NCI-H1092 treated with DMSO at 0.1 percent for 48 hours (cell line): ENCODE measurements at places on chromosomes 5 and 9.

GRCh38 chr5:130166839-130167490, 262.7 kb downstream of the CHSY3 start:
- DNase-seq = no peak

DNA sequence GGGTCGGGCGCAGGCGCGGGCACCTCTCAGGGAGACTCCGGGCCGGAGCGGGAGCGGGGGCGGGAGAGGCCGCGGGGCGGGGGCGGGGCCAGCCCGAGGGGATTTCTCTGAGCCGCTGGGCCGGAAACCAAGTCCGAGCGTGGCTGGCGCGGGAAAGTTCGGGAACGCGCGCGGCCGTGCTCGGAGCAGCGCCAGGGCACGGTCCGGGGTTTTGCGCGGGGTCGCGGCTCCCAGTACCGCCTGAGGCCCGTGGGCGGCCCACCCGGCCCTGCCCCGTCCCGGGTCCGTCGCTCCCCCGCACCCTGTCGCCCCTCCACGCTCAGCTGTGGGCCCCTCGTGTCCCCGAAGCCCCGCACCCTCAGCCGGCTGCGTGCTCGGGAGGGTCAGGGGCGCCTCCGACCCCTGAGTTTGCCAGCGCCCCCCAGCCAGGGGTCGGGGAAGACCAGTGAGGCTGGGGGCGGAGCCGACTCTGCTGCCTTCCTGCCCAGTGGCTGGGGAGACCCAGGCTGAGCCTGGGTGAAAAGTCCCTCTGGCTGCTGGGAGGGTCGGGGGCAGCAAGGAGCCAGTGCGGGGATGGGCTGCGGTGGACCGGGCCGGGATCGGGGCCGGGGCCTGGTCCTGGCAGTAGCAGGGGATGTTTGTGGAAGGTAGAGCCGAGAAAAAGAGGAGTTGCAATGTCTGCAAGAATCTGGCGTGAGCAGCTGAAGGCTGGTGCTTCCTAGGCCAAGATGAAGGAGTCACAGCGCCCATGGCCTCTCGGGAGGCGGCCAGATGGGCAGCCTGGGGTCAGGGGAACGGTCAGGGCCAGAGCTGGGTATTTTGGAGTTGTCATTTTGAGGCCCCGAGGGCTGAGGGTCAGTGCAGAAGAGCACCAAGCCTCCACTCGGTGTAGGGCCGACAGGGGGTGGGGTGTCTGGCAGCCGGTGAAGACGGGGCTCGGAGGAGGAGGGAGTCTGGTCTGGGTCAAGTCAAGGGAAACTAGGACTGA, 588 bp downstream of the TRAF2 start:
- no peak for DNase-seq

- no peak for DNase-seq
These were observed 193.5 kb upstream of the KLF9 start for GRCh38 chr9:70607926-70608325.

GRCh38 chr5:14528115-14528514, 53.5 kb upstream of the OTULINL start:
- DNase-seq = no peak

GRCh38 chr9:107713470-107713869, 223.9 kb upstream of the KLF4 start:
- DNase-seq = no peak

GRCh38 chr5:76601470-76601869, 21.7 kb downstream of the F2RL2 start:
- DNase-seq = no peak

DNA sequence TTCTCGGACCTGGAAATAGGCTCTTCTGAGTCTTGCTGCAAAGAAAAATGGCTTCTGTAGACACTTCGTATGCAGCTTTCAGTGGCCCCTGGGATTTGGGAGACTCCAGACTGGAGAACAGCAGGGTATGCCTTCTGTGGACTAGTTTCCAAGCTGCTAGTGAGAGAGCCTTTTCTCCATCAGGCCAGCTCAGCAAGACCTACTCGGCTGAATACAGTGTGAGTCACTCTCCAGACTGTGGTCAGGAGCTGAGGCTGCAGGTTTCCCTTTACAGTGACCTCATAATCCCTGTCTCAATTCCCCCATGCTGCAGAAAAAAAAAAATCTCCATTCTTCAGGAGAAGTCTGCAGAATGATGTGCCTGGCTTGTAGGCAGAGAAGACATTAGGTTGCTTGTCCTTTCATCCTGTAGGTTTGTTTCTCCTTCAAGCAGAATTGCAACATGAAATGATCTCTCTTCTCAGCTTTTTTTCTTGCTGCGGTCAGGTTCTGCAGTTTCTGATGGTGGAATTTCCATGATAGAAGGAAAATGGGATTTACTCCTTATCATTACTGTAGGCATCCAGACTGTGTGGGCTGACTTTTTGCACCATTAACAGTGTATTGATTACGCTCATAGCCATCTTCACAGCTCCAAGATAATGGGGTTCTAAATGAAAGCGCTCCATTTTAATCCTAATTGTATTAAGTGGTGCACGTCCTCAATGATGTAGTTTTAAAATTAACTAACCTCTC, 78.3 kb upstream of the TNFSF8 start:
- no peak for DNase-seq

- no peak for DNase-seq
These were observed 9.3 kb upstream of the SMAD5 start for GRCh38 chr5:136123236-136123768.

GRCh38 chr5:110580625-110581024, 145.8 kb downstream of the TMEM232 start:
- DNase-seq = no peak

GRCh38 chr5:95471942-95472341, 80.8 kb downstream of the FAM81B start:
- DNase-seq = no peak

DNA sequence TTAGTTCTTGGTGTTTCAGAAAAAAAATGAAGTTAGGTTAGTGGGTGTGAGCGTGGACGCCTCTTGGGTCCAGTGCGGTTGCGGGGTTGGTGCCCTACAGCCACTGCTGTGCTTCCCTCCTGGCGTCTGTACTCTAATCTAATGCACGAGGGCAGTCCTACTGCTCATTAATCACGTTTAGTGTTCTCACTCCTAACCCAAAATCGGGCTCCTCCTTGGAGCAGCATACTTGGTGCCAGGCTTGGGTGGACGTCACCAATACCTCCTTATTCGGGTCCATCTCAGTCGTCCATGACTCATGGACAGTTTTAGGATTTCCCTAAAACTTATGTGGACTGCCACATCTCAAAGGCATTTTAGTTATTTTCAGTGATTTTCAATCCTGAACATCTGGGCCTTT, 41.6 kb downstream of the TRIO start:
- DNase-seq = no peak

GRCh38 chr5:179766021-179766725, 27.6 kb upstream of the LTC4S start:
- no peak for DNase-seq

DNA sequence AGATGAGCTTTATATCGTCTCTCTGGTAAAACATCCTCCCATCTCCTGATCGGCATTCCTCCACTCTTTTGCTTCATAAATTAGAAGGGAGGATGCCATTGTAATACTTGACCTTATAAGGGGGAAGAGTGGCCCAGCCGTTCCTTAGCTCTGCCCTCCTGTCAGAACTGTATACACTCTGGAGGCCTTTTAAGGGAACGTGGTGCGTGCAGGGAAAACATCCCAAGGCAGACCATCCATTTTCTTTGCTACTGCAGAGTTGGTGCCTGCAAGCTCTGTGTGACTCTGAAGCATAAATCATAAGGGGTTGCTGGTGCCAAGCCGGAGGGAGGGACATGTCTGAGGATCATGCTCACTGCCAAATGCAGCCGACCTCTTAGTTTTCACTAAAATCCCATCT, 90.4 kb downstream of the PGM5 start:
- DNase-seq = no peak

DNA sequence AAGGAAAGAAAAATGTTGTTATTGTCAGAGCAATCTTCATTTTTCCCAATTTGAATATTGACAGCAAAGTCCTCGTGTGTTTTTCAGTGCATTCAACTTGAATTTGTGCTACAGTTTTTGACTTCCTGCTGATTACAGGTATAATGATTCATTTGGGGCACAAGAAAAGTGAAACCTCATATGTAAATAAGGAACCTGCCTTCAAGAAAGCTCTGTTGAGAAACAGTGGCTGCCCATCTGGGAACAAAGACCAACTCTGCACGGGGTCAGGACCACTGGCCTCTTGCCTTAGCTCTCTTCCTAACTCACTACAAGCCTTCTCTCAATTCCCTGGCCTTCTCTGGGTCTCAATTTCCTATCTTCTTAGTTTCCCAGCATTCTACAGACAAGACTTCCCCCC, 21.0 kb downstream of the TIMD4 start:
- DNase-seq = no peak

GRCh38 chr5:14225173-14225834, 82.2 kb downstream of the TRIO start:
- DNase-seq = no peak

DNA sequence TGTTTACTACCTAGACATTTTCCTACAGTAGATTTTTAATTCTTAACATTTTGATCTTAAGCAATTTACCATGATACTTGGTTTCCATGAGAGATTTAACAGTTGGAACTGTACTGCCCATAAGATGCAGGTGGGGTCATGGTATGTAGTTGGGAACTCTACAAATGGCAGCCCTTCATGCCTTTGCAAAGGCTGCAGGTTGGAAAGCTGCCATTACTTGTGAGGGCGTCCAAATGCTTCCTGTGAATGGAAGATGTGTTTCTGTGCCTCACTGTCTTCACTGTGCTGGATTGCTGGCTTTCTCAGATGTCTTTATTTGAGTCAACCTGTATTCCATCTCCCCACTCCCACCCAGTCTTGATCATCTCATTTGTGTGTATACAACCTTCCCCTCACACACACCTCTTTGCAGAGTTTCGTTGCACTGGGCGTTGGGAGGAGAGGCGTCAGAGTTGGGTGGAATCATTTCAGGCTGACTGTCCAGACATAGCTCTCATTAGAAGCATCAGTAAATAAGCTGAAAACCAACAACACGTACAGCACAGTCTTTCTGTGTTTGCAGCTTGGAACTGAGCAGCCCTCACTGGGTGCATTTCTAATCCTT, 14.8 kb upstream of the ABL1 start:
- no peak for DNase-seq

DNA sequence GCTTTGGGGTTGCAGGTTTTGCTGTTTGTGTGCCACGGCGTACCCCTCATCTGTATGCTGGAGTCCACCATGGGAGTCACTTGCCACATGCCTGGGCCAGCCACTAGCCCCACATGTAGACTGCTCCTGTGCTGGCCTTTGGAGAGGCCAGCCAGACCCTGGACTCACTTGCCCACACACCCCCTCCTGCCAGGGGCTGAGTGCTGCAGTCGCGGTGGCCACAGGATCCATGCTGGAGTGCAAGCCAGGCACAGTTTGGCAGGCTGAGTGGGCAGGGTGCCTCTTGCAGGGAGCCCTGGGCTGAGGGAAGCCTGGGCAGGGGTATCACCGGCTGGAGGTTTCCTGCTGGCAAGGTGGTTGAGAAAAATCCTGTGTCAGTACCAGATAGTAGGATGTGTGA, 25.6 kb upstream of the GCNT1 start:
- no peak for DNase-seq

- DNase-seq = no peak
These were observed 41.8 kb upstream of the UGCG start for GRCh38 chr9:111854799-111855198.

DNA sequence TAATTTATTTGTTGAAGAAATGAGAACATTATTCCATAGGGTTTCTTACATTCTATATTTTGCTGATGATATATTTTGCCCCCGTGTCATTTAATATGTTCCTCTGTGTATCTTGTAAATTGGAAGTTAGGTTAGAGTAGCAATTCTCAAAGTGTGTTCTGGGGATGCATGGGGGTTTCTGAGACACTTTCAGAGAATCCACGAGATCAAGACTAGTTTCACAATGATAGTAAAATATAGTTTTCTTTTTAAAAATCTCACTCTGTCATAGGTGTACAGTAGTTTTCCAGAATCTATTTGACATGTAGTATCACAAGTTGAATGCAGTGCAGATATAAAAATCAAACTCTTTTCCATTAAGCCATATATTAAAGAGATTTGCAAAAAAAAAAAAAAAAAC, 488.6 kb upstream of the SGCD start:
- DNase-seq = no peak

GRCh38 chr5:97162045-97162444, 19.6 kb upstream of the LIX1 start:
- DNase-seq = peak; percentile 57

DNA sequence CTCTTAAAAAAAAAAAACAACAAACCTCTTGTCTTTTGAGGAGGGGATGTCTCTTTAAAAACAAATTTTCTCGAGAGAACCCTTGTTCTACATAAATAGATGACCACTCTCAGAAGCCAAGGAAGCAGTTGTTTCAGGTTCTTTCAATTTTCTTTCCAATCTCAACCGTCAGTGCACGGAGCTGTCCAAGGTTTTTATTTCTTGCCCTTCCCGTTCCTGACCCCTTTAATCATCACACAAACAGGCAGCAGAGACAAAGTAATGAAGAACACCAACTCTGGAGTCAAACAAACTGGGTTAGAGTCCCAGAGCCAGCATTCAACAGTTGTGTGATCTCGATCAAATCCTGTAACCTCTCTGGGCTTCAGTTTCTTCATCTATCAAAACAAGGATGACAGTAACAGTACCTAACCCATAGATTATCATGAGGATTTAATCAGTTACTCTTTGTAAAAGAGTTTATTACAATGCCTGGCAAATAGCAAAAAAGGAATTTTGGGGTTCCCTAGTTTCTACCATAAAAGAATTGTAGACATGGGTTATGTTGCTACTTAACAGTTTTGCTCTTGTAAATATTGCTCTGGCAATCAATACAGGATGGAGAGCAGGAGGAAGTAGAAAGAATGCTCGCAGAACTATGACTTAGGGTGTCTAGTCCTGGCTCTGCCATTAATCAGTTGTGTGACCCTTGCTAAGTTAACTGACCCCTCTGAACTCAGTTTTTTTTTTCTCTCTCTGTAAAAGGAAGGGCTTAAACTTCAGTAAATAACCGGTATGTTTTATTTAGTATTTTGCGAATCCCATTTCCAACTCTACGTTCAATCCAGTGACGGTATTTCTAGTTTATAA, 1.0 kb upstream of the NIM1K start:
- no peak for DNase-seq

DNA sequence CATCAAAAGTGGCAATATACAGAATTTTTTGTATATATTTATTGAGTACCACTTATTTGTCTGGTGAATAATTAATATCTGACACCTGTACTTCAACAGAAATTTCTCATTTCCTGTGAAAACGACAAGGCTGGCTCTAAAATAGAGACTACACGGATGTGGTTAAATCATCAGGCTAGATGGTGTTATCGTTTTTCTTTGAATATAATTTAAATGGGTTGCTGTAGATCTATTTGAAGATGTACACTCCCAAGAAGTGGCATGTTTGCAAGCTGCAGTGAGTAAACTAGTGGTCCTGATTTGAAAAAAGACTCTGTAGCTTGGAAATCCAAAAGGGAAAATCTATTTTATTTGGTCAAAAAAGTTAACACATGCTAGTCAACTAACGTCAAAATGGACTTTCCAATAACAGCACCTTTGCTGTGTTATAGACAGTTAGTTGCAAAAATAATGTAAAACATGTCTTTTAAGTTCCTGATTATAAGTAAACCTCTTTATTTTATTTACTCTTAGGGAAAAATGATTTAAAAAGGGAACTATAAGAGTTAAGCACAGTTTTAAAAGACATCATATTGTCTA, 13.8 kb downstream of the ST8SIA4 start:
- no peak for DNase-seq
